ENCODE measurements at places on chromosomes 1 and 21.

GRCh38 chr1:101281751-101282150, 44.9 kb downstream of the S1PR1 start:
- DNase-seq: no peak

- DNase-seq: no peak
Observed at GRCh38 chr1:243474136-243474881, 218.5 kb downstream of the SDCCAG8 start.

- no peak for DNase-seq
Observed at GRCh38 chr1:22379566-22379965, 72.1 kb upstream of the ZBTB40 start.

- no peak for DNase-seq
Observed at GRCh38 chr1:65179148-65179547, 31.1 kb downstream of the AK4 start.

- DNase-seq: no peak
Observed at GRCh38 chr21:44460441-44460755, 5.1 kb downstream of the LRRC3 start.

GRCh38 chr1:95679262-95679661, 445.3 kb downstream of the RWDD3 start:
- DNase-seq: no peak

Data from activated CD4-positive, alpha-beta T cell treated with anti-CD3 and anti-CD28 coated beads, Interleukin-2, amount 50 U/mL, for 48 hours (primary cell).